ENCODE measurements at places on chromosomes 5 and 9. TPM values are rescaled to one million over a fixed set of nuclear protein-coding genes. Genes with fewer than 3 reads are reported as not detected.

Gene BTNL3
- not detected for total RNA-seq

Gene UBE2R2
- 25.4 TPM for total RNA-seq

Gene ENTREP1
- 3.3 TPM for total RNA-seq

Gene EFNA5
- total RNA-seq, result 2.9 TPM

Gene LHX3
- not detected for total RNA-seq

Gene WDR55
- total RNA-seq, result 20.2 TPM

Gene CDKN2A
- 40.8 TPM for total RNA-seq

Gene IRX2
- not detected for total RNA-seq

Gene EXOSC2
- 37.8 TPM for total RNA-seq

Gene RASGEF1C
- total RNA-seq, result not detected

Gene EIF4E1B
- total RNA-seq, result not detected

Gene WNK2
- not detected for total RNA-seq

Gene PHYHD1
- total RNA-seq, result 0.15 TPM

Gene ZNF454
- total RNA-seq, result 0.74 TPM

Gene SETD9
- total RNA-seq, result 8.8 TPM

Gene GALNT12
- total RNA-seq, result 15.6 TPM

Gene IL17B
- total RNA-seq, result not detected

Gene PCDHB15
- total RNA-seq, result 0.15 TPM

Gene SPACA9
- total RNA-seq, result 1.4 TPM

Gene PCDHA10
- total RNA-seq, result 0.13 TPM

Gene KIF4B
- total RNA-seq, result under 0.01 TPM

Gene FOXI1
- total RNA-seq, result not detected

Gene AMBP
- total RNA-seq, result not detected

Gene RAI14
- 133 TPM for total RNA-seq

Gene IER5L
- 19.2 TPM for total RNA-seq

Gene RNF130
- 45.2 TPM for total RNA-seq

Gene PDE8B
- not detected for total RNA-seq

Gene GLRA1
- not detected for total RNA-seq

Gene ADRB2
- 13.3 TPM for total RNA-seq

Gene ASPN
- total RNA-seq, result not detected

Gene ECM2
- total RNA-seq, result not detected

Gene TMEM174
- total RNA-seq, result not detected
